ENCODE measurements at places on chromosomes 2 and 18.
A peak's percentile ranks its signal among the peaks of the same experiment; 100 is the strongest.

- DNase-seq = peak; percentile 22
Measured at GRCh38 chr2:71831193-71831577, 316.5 kb downstream of the CYP26B1 start.

DNA sequence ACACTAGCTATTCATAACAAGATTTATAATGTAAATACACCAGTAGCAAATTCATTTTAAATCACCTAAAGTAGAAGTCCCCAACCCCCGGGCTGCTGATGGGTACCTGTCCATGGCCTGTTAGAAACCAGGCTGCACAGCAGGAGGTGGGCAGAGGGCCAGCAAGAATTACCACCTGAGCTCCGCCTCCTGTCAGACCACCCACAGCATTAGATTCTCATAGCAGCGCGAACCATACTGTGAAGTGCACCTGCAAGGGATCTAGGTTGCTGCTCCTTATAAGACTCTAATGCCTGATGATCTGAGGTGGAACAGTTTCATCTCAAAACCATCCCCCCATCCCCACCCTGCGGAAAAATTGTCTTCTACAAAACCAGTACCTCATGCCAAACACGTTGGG, 71.3 kb downstream of the KANSL1L start:
- peak; percentile 44 for DNase-seq

DNA sequence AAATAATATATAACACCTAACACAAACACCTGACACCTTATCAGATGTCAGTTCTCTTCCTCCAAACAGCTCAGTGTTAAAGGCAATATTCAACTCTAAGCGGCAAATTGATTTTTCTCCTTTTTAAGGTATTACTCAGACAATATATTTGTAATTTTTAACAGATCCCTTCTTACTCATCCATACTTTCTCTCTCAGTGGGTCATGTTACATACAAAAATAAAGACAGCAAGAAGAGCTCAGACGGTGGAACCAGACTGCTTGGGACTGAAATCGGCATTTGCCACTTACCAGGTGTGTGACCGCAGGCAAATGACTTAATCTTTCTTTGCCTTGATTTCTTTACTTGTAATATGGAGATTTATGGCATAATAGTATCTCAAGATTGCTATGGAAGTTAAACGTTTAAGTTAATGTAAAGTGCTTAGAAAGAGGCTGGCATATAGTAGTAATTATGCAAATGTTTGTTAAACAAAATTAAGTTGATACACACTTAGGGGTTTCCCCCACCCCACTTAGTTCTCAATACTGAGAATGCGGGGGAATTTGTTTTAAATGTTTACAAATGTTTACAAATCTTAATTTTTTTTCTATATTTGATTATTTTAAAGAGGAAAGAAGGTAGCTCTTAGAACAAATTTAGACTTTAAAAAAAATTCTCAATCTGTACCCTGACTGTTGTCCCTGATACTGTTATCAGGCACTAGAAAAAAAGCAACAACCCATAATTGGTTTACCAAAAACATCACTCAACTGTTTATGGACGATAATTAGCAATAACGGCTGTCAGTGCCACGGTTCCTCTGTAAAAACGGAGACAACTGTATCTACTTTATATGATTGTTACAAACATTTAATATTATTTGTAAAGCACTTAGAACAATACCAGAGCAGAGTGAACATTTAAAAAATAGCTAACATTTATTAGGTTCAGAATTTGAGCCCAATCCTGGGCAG, 25.6 kb downstream of the MAP3K2 start:
- no peak for DNase-seq

GRCh38 chr2:3379339-3379646, 201 bp upstream of the TRAPPC12 start:
- no peak for DNase-seq

- DNase-seq = no peak
Measured at GRCh38 chr2:106172649-106173048, 21.5 kb downstream of the UXS1 start.
